ENCODE measurements at places on chromosomes 12 and 14.

DNA sequence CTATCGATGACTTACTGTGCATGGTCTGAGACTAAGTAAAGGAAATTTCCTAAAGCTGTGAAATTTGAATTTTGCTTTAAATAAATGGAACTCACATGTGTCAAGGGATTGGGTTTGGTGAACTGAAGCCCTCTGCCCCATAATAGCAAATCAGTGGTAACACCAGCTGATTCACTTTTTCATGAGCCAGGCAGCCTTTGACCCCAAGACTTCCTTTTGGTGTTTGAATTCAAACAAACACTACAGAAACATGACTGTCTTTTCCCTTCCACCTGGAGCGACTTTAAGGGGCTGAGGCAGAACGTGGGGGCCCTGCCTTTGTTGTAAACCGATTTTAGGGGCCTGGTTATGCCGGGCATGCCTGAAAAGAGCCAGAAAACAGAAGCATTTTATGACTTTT lies 28.8 kb downstream of the KCTD10 start:
- no peak for DNase-seq

GRCh38 chr14:69261761-69262331 lies 1.9 kb downstream of the GALNT16 start:
- no peak for DNase-seq

DNA sequence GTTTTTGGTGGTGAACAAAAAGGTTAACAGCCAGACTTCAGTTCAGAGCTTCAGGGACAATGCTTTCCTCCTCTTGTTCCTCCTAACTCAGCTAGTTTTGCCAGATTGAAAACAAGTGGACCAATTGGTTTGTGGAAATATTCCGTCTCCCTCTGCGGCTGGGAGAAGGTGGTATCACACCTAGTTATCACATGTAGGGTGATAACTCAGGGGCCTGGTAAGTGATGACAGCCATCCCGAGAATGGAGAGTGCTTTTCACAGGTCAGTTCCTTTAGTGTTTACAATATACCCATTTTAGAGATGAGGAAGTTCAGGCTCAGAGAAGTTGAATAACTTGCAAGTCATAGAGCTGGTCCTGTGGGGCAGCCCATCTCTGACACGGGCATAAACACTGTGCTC lies 60.7 kb upstream of the DICER1 start:
- DNase-seq = no peak

GRCh38 chr12:103557628-103558010 lies 29.5 kb upstream of the STAB2 start:
- no peak for DNase-seq

DNA sequence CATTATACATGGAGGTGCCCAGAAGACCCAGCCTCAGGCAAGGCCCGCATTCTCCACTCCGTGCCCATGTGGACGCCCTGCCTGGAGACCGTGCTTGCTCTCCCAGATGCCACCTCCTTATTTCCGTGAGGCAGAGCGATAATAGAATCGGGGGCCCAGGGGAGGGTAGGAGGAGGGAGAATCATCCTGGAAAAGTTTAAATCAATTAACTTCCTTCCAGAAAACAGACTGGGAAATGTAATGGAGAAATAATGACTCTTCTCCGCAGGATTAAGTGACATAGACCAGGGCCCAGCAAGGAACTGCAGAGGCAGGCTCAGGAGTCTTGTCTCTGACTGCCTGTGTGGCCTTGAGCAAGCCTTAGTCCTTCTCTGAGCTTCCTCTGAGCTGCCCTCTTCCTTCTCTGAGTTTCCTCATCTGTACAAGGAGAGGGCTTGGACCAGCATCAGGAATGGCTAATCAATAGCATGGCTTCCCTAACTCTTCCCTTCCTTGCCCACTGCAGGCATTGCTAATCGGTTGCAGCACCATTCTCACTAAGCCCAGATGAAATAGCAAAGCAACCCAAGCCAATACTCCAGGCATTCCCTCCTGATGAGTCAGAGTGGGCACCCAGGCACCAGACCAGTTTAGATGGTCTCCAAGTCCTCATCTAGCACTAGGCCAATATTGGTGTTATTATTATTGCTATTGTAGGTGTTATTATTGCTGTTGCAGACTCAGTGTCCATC lies 11.3 kb upstream of the FAM222A start:
- DNase-seq = no peak

- DNase-seq = peak; percentile 65
These were observed 60.1 kb downstream of the TSPAN9 start for GRCh38 chr12:3137268-3137781.

DNA sequence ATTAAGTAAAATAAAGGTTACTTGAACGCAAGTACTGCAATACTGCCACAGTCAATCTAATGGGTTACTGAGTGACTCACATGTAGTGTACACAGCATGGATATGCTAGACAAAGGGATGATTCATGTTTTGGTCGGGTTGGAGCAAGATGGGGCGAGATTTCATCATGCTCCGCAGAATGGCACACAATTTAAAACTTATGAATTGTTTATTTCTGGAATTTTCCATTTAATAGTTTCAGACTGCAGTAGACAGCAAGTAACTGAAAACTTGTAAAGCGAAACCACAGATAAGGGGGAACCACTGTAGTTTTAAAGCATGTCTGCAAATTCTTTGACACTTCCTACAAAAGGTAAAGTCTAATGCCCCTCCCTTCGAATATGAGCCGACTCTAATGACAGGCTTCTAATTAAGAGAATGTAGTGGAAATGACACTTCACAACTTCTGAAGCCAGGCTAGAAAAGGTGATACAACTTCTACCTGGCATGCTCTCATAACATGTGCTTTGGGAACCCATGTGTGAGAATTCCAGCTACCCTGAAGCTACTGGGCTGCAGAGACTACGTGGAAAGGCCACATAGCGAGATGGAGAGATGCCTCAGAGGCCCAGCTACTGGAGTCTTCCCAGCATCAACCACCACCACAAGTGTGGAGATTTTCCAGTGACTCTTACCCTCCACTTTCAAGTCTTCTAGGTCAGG lies 13.9 kb upstream of the TCP11L2 start:
- DNase-seq = no peak

GRCh38 chr12:92641291-92641690 lies 61.5 kb upstream of the PLEKHG7 start:
- no peak for DNase-seq

- no peak for DNase-seq
These were observed 53.2 kb downstream of the SLC35F4 start for GRCh38 chr14:57812741-57813140.

GRCh38 chr12:10033783-10034545 lies 3.5 kb downstream of the CLEC9A start:
- no peak for DNase-seq

DNA sequence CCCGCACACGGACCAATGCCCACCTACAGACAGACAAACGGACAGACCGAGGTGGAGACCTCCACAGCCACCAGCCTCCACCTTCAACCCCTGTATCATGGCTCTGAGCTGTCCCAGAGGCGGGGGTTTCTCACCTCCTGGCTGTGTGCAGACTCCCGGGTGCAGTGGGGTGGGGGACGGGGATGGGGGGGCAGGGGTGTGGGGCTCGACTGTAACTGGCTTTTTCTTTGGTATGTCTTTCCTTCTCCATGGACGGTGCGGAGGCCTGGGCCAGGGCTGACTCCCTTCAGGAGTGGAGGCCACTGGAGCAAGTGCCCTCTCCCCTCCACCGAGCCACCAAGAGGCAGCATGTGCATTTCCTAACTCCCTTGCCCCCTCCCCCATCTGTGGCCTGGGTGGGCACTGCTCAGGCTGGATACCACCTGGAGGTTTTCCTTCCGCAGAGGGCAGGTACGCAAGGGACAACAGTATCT lies 122.6 kb downstream of the ESRRB start:
- no peak for DNase-seq

GRCh38 chr12:19299765-19300164 lies 139.5 kb upstream of the AEBP2 start:
- no peak for DNase-seq

GRCh38 chr14:61547186-61548069 lies 147.9 kb upstream of the HIF1A start:
- DNase-seq = no peak

DNA sequence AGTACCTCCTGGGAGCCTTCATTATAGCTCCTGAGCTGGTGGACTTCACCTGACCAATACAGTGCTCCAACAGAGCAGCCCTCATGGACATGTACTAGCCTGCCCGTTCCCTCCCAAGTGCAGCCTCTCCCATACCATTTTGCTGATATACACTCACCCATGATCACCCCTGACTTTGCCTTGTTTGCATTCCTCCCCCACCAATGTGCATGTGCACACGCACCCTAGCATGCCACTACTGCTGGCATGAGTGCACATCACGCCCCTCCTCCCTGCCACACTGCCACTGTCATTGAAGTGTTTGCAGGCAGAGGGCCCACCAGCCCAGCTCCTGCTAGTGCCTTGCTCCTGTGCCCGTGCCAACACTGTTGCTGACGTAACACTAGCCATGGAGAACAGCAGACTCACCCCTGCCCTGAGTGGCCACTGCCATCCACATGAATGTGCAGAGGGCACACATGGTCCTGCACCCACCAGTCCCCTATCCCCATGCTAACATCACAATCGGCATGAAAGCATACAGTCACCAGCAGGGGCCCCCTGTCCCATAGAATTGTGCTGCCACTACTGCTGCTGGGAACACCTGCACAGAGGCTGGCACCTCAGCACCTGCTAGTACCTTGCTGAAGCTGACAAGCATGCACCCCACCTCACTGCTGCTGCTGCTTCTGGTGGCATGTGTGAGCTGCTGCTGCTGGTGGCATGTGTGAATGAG lies 110.3 kb downstream of the SINHCAF start:
- DNase-seq = no peak

GRCh38 chr14:98161356-98161755 lies 1110.6 kb downstream of the BCL11B start:
- DNase-seq = no peak

GRCh38 chr12:15562263-15562662 lies 226.9 kb downstream of the EPS8 start:
- DNase-seq = no peak

Measured in ovary (tissue), 10 donors.